ENCODE measurements at places on chromosomes 16 and 17.
A peak's percentile ranks its signal among the peaks of the same experiment; 100 is the strongest.

GRCh38 chr16:57041182-57042156, 50.9 kb upstream of the CPNE2 start:
- peak; percentile 48 for DNase-seq

DNA sequence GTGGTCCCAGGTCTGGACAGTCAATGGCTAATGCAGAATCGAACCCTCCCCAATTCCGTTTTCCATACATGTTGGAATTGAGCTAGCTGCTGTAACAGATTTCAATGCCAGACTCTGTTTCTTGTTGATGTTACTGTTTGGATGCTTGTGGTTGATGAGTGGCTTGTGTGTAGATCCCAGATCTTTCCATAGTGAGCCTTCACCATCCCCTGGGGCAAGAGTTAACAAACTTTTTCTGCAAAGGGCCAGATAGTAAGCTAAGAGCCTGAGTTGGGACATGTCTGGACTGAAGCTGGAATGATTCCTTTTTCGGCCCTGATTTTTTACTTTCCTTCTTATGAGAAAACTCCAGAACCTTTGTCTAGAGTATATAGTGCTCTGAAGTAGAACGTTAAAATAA, 296.3 kb downstream of the CPPED1 start:
- no peak for DNase-seq

DNA sequence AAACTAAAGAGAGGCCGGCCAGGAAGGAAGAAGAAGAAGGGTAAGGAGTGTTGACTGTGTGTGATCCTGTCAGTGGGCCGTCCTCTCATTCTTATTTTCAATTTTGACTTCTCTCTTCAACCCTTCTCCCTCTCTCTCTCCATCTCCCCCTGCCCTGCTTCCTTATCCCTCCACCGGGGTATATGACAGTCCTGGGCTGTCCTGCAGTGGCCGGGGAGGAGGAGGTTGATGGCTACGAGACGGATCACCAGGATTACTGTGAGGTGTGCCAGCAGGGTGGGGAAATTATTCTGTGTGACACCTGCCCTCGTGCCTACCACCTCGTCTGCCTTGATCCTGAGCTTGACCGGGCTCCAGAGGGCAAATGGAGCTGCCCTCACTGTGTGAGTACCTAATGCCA, 5.6 kb downstream of the CHD3 start:
- no peak for DNase-seq

DNA sequence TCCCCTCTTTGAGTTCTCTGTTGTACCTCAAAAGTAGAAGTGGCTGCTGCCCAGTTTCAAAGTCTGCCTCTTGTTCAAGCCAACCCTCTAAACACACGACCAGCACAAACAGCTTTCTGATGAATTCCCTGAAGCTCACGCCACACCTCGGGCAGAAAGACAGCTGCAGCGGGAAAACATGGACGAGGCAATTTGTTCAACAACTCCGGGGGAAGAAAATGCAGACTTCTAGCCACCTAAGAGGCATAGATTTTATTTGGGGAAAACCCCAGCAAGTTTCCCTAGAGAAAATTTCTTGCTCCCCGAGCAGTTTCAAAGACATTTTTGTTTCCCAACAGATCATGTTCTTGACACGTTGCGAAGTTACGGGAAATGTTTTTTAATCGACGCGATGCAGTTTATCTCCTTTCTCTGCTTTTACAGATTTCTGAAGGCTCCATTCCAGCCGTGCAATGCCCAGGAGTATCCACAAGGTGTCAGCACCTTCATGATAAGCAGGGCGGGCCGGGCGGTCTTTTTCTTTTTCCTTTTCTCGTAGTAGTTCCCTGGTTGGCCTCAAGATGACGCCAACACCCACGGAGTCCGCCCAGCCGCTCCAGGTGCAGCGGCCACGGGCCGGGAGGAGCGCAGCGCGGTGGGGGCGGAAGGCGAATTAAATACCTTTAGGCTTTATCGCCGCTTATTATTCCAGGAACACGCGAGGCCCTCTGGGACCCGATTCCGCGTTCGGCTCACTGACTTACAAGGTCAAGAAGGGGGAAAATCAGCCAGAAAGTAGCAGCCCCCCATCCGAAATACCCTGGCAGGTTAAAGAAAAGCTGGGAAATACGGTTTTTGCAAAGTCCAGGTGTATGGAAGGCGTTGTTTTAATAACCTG, 2.9 kb upstream of the FOXC2 start:
- peak; percentile 78 for DNase-seq

DNA sequence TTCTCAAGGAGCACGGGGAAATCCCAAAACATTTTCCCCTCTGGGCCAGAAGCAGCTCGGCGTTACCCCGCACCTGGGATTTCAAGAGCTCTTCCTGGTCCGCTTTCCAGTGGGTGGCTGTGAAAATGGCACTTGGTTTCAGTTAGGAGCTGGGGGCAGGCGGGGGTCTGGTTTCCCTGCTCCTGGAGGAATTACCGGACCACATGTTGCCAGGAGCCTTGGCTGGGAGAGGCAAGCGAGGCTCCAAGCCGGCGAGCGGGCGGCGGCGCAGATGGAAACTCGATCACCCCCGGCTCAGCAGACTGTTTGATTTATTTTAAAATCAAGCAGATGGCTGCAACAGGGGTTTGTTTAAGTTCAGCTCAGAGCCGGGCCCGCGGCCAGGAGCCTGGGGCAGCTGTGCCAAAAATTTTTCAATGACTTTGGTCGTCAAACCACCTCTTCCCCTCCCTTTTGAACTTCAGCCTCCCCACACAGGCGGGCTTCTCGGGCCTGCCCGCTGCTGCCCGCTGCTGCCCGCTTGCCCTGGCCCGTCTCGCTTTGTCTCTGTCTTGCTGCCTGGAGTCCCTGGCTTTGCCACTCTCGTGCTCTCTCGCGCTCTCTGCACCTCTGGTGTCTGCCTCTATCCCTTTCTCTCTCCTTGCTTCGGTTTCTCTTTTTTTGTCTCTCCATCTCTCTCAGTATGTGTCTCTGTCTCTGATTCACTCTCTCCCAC, 108.0 kb upstream of the CIBAR2 start:
- DNase-seq, result no peak

All from GM18507 (cell line).